ENCODE measurements at places on chromosomes 13 and 19. TPM values are rescaled to one million over a fixed set of nuclear protein-coding genes. Genes with fewer than 3 reads are reported as not detected.

DNA sequence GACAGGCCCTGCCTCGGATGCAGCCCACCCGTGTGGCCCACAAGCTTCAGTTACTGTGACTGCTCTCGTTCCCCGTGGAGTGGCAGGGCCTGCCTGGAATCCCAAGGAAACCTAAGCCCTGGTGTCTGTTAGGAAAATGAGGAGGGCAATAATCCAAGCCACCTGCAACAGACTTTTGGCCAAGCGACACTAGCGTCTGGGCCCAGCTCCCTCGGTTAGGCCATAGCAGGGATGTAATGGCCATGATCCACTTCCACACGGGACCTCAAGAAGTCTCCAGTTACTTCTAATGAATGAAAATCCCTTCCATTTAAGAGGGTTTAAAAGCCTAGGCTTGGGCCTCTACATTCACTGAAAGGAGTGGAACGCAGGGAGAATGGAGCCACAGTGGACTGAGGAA, 8.9 kb downstream of the ZC3H4 start:
- no peaks in the 10 kb centered on the region for H3K27me3 ChIP-seq
- DNase-seq = peak; percentile 58
- H3K27ac ChIP-seq = peak overlapping the region; percentile 100

GRCh38 chr19:35029737-35030256, 473 bp upstream of the SCN1B start:
- peak overlapping the region; percentile 73 for H3K4me3 ChIP-seq
- no peaks in the 10 kb centered on the region for H3K27me3 ChIP-seq
- H3K4me1 ChIP-seq = peaks cover 51% of the 10 kb centered on the region
- H3K27ac ChIP-seq = peak overlapping the region; percentile 81

DNA sequence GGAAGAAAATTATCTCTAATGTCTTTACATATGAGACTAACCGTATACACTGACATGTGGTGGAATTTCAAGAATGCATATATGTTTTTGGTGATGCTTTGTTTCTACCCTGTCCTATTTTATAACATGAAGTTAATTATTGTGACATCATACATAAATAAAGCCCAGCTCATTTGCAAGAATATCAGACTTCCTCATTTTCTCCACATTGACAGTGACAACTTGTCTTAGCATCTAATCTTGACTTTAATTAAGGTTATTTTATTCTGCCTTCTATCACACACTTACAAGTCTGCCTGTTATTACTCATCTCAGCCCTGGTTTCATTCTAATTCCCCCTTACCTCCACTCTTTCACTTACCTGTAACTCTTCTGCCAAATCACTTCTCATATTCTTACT, 140.6 kb upstream of the STARD13 start:
- H3K36me3 ChIP-seq = no peaks in the 10 kb centered on the region
- no peak overlapping the region for H3K4me3 ChIP-seq

DNA sequence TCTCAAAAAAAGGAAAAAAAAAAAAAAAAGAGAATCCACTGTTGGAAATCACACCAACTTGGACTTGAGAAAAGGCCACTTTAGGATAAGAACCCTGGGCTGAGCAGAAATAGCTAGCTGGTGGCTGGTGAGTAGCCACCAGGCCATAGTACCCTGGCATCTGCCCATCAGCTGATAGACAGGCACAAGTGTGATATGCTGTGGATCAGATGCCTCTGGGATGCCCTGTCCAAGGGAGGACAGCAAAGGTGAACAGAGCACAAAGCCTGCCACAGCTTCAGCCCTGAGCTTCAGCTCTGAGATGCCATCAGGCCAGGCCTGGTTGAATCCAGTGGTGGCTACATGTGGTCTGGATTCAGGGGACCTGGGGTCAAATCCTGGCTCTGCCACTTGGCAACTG, 8.7 kb downstream of the SIRT2 start:
- DNase-seq = peak; percentile 86
- no peaks in the 10 kb centered on the region for H3K27me3 ChIP-seq
- peaks cover 55% of the 10 kb centered on the region for H3K4me1 ChIP-seq
- no peaks in the 10 kb centered on the region for H3K36me3 ChIP-seq

- H3K4me3 ChIP-seq = no peak overlapping the region
- DNase-seq = no peak
- no peaks in the 10 kb centered on the region for H3K27me3 ChIP-seq
Measured at GRCh38 chr13:39397896-39398265, 205.1 kb downstream of the LHFPL6 start.

GRCh38 chr13:20230913-20231838, 943 bp downstream of the GJB6 start:
- H3K27ac ChIP-seq = no peak overlapping the region
- peak overlapping the region; percentile 53 for H3K4me3 ChIP-seq
- H3K27me3 ChIP-seq = peaks cover 51% of the 10 kb centered on the region
- H3K36me3 ChIP-seq = no peaks in the 10 kb centered on the region
- H3K4me1 ChIP-seq = no peaks in the 10 kb centered on the region
- no peak for DNase-seq

GRCh38 chr13:74695021-74695800, 561.0 kb upstream of the KLF12 start:
- H3K4me1 ChIP-seq = no peaks in the 10 kb centered on the region
- no peak overlapping the region for H3K27ac ChIP-seq
- no peak for DNase-seq
- H3K4me3 ChIP-seq = no peak overlapping the region
- no peaks in the 10 kb centered on the region for H3K36me3 ChIP-seq

- no peak for DNase-seq
- H3K27me3 ChIP-seq = no peaks in the 10 kb centered on the region
- H3K36me3 ChIP-seq = no peaks in the 10 kb centered on the region
- no peak overlapping the region for H3K27ac ChIP-seq
Measured at GRCh38 chr19:2747349-2747748, 7.5 kb upstream of the SLC39A3 start.

DNA sequence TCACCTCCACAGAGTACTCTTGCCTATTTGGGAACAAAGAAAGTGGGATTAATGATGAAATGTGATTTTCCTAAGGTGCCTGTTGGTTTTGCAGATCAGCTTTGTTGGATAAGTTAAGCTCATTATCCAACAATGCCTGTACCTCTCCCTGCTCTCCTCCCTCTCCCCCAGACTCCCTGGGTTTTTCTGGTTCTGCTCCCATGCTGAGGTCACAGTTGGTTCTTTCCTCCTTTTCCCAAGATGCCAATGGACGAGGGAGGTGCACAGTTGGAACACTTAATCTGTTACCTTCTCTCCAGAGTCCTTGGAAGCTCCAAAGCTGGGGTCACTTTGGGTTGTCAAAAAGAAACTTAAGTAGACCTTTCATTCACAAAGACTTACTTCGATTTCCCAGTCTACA, 1.6 kb downstream of the OXGR1 start:
- H3K27ac ChIP-seq = no peak overlapping the region
- no peak for DNase-seq
- no peaks in the 10 kb centered on the region for H3K4me1 ChIP-seq
- H3K36me3 ChIP-seq = no peaks in the 10 kb centered on the region
- H3K4me3 ChIP-seq = no peak overlapping the region

GRCh38 chr19:1672038-1672768, 19.8 kb upstream of the TCF3 start:
- H3K36me3 ChIP-seq = no peaks in the 10 kb centered on the region
- peak overlapping the region; percentile 22 for H3K4me3 ChIP-seq
- DNase-seq = no peak

GRCh38 chr13:26327940-26328725, 74.2 kb downstream of the CDK8 start:
- H3K27me3 ChIP-seq = no peaks in the 10 kb centered on the region
- no peaks in the 10 kb centered on the region for H3K36me3 ChIP-seq
- no peak overlapping the region for H3K4me3 ChIP-seq
- no peak for DNase-seq

DNA sequence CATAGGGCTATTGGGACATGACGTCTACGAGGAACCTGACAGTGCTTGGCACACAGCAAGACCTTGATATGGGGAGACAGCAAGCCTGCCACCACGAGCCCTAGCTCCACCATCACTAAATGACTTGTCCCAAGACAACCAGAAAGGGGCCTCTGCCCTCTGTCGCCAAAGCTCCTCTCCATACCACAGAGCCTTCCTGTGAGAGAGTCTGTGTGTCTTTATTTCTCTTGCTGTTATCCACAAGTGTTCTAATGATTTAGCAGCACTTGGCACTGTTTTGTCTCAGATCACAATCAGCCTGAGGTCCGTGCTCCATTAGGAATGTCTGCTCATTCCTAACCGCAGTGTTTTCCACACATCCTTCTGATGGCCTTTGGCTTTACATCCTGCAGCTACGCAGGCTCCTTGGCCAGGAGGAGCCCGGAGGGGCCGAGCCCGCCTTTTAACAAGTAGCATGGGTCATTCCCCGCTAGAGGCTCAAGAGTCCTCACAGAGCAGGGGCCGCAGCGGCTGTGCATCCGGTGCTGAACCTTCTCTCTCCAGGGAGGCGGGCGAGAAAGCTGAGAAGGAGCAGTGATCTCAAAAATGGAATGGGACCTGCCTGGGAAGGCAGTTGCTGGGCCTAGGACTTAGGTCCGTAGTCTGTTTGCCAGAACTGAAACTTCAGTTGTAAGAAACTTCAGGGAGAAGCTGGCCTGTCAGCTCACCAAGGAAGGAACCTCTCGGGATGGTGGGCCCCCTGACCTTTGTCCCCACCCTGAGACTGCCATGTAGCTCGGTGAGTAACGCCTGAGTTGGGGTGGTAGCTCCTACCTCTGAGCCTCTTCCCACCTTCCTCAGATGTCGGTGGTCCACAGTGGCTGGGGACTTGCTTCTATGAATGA, 61.1 kb upstream of the HMGB1 start:
- H3K4me1 ChIP-seq = no peaks in the 10 kb centered on the region
- no peaks in the 10 kb centered on the region for H3K36me3 ChIP-seq

DNA sequence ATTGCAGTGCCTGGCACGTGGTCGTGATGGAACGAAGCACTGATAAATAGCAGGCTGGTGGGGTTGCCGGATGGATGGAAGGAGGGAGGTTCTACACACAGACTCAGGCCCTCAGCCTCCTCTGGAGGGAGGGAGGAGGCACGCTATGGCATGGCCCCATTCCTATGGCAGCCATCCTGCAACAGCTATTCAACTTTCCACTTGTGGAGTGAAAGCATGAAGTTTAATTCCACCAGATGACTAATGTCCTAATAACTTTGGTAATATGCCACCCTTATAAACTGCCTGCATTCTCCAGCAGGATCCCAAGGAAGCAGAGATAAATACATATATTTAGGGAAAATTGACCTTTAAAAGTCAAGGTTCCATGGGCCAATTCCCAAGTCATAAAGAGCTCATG, 92.4 kb downstream of the KL start:
- no peaks in the 10 kb centered on the region for H3K4me1 ChIP-seq
- DNase-seq = no peak
- peaks cover 82% of the 10 kb centered on the region for H3K36me3 ChIP-seq
- no peaks in the 10 kb centered on the region for H3K27me3 ChIP-seq

DNA sequence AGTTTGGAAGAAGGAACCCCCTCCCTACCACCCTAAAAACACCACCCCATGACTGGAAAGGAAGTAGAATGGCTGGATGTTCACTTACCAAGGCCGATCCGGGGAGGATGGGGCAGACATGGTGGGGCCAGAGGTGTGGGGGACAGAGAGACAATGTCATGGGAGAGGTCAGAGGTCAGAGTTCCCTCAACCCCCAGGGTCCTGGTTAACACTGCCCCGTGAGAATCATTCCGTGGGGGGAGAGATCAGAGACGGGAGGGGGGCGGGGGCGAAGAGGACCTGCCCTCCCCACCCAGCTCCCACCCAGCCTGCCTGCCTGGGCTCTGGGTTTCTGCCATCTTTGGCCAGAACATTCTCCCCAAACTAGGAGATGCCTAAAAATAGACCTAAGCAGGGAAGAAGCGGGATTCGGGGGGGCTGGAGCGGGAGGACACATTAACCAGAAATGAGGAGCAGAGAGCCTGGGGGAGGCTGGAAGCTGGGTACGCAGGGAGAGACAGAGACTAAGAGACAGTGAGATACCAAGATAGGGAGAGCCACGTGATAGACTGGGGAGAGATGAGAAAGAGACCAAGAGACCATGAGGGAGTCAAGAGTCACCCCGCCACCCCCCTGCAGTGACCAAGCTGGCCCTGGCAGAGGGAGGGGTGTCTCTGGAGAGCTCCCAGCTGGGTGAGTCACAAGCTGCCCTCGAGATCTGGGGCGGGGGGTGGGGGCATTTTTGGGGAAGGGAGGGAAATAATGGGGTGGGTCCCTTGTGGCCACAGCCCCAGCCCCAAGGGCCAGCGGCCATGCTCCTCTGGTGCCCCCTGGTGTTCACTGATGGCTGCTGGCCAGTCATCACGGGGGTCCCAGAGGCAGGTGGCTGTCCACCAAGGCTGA, 6.1 kb upstream of the KANK2 start:
- H3K4me1 ChIP-seq = peaks cover 4% of the 10 kb centered on the region
- H3K4me3 ChIP-seq = peak overlapping the region; percentile 42
- H3K36me3 ChIP-seq = peaks cover 4% of the 10 kb centered on the region
- no peaks in the 10 kb centered on the region for H3K27me3 ChIP-seq

- DNase-seq = no peak
- peaks cover 3% of the 10 kb centered on the region for H3K4me1 ChIP-seq
- H3K36me3 ChIP-seq = no peaks in the 10 kb centered on the region
- no peak overlapping the region for H3K27ac ChIP-seq
Measured at GRCh38 chr13:112941349-112941748, 27.7 kb upstream of the MCF2L start.

- H3K36me3 ChIP-seq = no peaks in the 10 kb centered on the region
- no peaks in the 10 kb centered on the region for H3K27me3 ChIP-seq
- H3K4me3 ChIP-seq = peak overlapping the region; percentile 79
- no peak for DNase-seq
Measured at GRCh38 chr13:20702530-20702914, 977 bp upstream of the IL17D start.

DNA sequence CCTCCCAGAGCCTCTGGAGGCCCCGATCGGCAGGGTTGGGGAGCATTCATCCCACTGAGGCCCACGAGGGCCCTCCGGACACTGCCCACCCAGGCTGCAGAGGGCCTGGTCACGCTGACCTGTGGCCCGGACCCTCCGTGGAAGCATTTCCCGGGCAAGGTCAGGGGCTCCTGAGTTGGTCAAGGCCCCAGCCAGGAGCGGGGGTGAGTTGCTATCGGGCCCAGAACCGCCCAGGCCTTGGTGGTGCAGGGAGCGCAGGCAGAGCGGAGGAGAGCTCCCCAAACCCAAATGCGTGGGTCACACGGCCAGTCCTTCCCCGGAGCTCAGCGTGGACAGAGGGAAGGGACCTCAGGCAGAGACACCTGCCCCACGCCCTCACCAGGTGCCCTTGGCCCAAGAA, 25.7 kb downstream of the GPX4 start:
- no peak overlapping the region for H3K27ac ChIP-seq
- no peak for DNase-seq
- H3K36me3 ChIP-seq = peaks cover 2% of the 10 kb centered on the region
- H3K27me3 ChIP-seq = no peaks in the 10 kb centered on the region
- H3K4me1 ChIP-seq = peaks cover 33% of the 10 kb centered on the region

GRCh38 chr13:107025991-107026390, 458.1 kb upstream of the ARGLU1 start:
- no peak overlapping the region for H3K27ac ChIP-seq
- no peaks in the 10 kb centered on the region for H3K36me3 ChIP-seq
- no peaks in the 10 kb centered on the region for H3K4me1 ChIP-seq
- H3K27me3 ChIP-seq = no peaks in the 10 kb centered on the region

CDX2 gene
- not detected for total RNA-seq

CHST8 gene
- 0.42 TPM for total RNA-seq

PRTN3 gene
- total RNA-seq = 0.22 TPM

IL12RB1 gene
- 0.53 TPM for total RNA-seq

ERICH6B gene
- not detected for total RNA-seq

ZSCAN4 gene
- total RNA-seq = not detected

CRX gene
- total RNA-seq = not detected
